ENCODE measurements at places on chromosomes 13 and 19.

- no peak for DNase-seq
Measured at GRCh38 chr19:15264061-15264932, 32.0 kb upstream of the EPHX3 start.

DNA sequence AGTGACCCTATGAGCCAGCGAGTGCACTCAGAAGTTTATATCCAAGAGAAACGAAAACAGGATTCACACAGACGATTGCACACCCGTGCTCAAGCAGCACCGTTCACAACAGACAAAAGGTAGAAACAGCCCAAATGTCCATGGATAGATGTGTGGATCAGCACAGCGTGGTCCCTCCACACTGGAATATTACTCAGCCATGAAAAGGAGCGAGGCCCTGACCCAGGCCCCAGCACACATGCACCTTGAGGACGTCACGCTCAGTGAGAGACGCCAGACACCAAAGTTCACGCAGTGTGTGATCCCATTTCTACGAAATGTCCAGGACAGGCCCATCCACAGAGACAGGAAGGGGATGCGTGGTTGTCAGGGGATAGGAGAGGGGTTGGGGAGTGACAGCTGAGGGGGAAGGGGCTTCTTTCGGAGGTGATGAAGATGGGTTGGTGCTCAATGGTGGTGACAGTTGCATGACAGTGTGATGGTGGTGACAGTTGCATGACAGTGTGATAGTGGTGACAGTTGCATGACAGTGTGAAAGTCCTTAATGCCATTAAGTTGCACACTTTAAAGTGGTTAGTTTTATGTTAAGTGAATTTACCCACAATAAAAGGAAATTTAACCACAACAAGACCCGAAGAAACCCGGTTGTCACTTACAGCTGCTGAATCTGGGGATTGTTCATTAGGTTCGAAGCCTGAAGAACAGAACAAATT, 18.9 kb upstream of the SLC39A3 start:
- no peak for DNase-seq

- DNase-seq, result no peak
Measured at GRCh38 chr13:109213714-109214113, 572.7 kb downstream of the IRS2 start.

GRCh38 chr13:112242777-112243176, 133.4 kb upstream of the SPACA7 start:
- DNase-seq, result no peak

GRCh38 chr19:44566984-44567383, 37.5 kb upstream of the CEACAM20 start:
- no peak for DNase-seq

GRCh38 chr13:37769545-37769944, 100.0 kb downstream of the TRPC4 start:
- no peak for DNase-seq

GRCh38 chr13:30091691-30092090, 215.7 kb downstream of the KATNAL1 start:
- DNase-seq, result no peak

DNA sequence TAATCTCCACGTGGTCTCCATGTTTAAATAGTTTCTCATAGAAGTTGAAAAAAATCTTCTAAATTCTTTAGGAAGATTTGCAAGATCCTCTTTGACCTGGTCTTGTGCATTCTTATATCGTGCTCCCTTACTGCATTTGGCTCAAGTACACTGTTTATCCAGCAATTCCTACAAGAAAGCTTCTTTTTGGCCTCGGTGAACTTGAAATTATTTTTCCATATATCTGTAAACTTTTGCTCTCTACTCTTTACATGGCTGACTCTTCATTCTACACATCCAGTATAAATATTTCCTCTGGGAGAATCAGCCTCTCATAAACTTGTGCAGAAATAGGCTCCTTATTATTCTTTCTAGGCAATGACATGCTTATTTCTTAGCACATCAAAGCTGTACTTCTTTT, 1457.9 kb upstream of the PRR20A start:
- DNase-seq, result no peak

DNA sequence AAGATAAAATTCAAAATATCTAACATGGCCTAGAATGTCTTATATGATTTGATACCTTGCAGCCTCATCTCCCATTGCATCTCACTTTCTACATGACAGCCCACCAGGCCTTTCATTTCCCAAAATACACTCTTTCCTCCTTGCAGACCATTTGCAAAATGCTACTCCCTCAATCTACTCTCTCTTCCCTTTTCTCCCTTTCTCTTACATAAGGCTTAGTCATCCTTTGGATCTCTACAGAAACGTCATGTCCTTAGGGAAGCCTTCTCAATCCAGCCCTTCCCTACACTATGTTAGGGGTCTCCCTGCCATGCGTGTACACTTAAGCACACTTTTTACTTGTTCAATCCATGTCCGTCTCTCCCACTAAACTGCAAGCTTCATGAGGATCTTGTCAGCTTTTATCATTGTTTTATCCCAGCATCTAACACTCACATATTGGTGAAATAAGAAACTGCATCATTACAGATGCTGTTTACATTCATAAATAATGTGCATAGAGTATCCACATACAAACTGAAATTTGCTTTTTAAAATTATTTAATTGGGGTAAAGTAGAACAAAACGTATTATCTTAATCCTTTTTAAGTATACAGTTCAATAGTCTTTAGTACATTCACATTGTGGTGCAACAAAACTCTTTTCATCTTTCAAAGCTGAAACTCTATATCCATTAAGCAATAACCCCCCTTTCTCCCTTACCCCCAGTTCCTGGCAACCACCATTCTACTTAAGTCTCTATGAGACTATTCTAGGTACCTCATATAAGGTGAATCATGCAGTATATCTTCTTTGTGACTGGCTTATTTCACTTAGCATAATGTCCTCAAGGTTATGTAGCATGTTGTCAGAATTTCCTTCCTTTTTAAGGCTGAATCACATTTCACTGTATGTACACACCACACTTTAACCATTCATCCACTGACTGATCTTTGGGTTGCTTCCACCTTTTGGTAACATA, 11.5 kb upstream of the WBP4 start:
- DNase-seq, result no peak

- DNase-seq, result no peak
Measured at GRCh38 chr13:73822668-73823592, 311.3 kb downstream of the KLF12 start.

DNA sequence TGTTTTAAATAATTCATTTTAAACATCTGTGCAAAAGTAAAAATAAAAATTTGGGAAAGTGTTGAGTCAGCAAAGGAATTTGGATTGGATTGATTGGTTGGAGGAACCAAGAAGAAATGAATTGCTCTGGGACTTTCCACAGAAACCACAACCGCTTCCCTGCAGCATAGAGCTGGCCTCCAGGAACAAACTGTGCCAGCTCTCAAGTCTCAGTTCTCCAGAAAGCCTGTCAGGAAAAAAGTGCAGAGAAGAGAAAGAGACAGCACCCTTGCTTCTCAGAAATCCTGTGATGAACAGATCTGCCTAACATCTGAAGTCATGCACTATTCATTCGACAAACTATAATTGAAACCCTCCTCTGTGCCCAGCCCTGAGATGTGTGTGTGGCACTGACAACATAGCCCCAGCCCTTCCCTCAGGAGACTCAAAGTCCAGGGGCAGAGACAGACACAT, 14.8 kb downstream of the LYPD3 start:
- DNase-seq, result no peak

- DNase-seq, result no peak
Measured at GRCh38 chr19:46689358-46689757, 27.6 kb downstream of the PRKD2 start.

DNA sequence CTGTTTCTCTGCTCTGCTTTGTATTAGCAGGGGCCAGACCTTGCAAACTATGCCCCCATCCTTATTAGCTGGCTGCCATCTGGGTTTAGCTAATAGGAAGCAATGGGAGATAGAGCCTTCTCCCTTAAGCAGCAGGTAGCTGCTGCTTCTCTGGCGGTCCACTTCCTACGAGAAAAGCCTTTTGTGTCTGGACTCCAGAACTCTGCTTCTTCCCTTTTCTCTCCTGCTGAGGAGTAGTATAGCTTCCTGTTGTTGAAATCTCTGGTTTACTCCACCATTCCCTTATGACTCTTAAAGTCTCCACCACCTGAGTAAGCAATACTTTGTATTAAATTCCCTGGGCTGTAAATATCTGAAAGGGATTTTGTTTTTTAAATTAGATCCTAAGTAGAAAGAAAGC, 147.1 kb downstream of the DNAJC15 start:
- DNase-seq, result no peak

DNA sequence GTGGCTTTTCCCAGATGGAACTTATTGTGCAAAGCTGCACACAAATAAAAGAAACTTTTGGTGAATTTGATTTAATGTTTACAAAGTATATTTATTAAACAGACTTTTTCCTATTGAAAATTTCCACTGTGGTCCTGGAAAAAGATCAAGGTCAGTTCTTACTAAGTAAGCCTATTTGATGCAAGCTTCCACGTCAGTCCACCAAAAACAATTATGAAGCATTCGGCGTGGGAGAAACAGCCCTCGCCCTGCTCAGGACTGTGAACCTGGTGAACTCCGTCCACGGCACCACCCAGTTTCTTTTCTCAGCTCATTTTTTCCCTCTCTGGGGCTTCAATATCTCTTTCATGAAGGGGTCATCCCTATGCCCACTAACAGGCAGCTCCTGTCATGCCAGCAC, 149.8 kb downstream of the EFNB2 start:
- no peak for DNase-seq
